Activated naive CD8-positive, alpha-beta T cell treated with anti-CD3 and anti-CD28 coated beads, Interleukin-2, amount 10 ng/mL, durations not matched to agents 7 days and 5 days (primary cell): ENCODE measurements at places on chromosomes 7 and 10. TPM values are rescaled to one million over a fixed set of nuclear protein-coding genes. Genes with fewer than 3 reads are reported as not detected.

GRCh38 chr7:417973-418601 lies 101.6 kb downstream of the PDGFA start:
- no peak for DNase-seq

DNA sequence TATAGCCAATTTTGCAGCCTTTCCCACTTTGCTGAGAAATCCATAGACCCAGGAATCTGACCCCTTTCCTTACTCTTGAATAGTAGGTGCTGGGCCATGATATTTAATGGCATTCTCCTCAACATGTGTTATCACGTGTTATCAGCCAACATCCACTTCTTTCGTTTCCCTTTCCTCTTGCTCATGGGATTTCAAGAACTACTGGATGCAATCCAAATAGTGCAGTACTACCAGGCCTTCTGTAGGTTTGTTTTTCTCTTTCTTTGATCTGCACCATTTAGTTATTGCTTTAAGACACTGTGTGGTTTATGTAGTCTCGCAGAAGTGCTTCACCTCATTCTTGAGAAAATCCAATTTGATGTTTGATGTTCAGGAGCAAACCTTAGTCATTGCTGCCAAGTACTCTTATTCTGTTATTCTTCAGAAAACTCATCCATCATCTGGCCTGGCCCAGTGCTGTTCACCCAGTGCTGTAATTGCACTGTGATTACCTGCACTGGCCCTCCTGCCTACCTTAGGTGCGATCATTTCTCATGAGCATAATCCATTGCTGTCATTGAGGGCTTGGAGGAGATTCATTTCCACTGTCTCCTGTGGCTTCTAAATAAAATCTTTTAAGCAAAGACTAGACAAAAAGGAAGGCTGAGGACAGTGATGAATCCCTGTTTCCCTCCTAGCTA lies 315.3 kb downstream of the BMPER start:
- no peak for DNase-seq

DNA sequence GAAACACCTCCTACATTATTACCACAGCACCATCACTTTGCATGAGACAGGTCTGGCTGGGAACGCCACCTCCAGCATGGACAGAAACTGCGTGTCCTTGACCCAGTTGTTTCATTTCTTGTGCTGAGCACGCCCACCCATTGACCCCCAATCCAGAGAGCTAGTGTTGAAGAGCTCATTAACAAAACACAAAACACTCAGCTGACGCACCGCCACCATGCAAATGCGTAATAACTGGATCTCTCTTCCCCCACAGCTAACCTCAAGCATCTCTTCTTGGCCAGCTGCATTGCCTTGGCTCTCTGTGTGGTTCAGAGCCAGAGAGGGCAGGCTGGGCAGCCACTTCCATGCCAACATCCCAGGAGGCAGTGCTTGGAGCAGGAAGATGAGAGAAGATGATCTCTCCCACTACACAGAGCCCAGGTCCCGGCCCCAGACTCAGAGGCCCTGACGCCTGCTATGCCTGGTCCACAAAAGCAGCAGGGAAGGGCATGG lies 173.5 kb downstream of the PLXNA4 start:
- no peak for DNase-seq

DNA sequence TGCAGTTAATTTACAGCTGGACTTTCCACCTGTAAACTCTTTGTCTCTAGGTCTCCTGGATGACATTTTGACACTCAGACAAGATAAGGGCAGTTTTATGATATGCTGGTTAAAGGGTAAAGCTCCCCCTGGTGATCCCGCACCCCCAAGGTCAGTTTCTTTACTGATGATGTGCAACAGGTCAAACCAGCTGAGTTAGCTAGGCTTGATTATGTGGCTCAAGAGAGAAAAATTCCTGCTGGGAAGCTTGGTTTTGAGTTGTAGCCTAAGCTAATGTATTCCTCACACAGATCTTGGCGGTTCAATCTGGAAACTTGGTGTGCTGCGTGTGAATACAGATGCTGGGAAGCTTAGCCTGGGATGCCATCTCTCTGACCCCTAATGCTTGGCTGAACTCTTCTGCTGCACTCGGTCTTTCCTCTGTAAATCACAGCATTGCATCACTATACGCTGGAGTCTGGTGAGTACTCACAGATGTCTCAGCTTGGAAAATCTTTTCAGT lies 11.4 kb upstream of the AKR1D1 start:
- DNase-seq = no peak

DNA sequence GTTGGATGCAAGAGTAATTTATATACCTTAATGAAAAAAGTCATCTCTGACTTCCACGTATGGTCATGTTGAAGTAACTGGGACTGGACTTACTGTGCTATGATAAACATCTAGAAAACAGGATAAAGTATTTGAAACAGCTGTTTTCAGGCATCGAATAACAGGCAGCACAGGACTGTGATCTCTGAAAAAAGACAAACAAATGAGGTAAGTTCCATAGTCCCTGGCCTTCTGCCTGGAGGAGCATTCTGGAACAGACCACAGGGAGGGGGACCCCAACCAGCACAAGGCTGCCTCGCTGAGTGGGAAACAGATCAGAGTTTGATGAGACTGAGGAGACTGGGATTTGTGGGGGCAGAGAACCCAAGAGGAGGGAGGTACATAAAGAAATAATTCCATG lies 89.1 kb upstream of the HABP2 start:
- DNase-seq = no peak

GRCh38 chr10:99756159-99756558 lies 24.1 kb downstream of the CUTC start:
- DNase-seq = no peak

- no peak for DNase-seq
Measured at GRCh38 chr7:151937286-151937685, 19.0 kb upstream of the GALNTL5 start.

DNA sequence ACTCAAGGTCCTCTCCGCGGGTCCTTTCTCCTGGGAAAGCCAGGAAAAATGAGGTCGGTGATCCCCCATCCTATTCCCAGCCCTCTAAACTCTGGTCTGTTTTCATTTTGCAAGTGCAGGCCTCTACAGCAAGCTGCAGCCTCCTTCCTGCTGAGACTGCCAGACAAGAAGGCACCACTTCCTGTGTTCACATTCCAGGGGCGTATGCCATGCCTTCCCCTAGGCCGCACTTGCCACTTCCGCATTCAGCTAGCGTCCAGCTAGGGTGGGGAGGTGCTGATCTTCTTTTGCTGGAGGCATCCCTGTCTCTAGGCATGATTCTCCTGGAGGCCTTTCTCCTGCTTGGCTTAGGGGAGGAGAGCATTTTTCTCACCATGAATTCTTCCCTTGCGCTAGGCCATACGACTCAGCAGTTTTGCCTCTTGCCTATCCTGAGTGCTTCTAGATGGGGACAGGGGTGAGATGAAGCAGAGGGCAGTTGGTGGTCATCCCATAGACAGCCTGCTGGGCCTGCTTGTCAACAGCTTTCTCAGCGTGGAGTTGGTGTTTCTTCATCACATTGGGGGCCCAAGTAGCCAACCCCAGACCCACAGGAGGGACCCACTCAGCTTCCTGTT lies 328.9 kb downstream of the RPS24 start:
- peak; percentile 52 for DNase-seq

- DNase-seq = no peak
Measured at GRCh38 chr7:19119870-19120486, 2.5 kb upstream of the TWIST1 start.

GRCh38 chr10:5096108-5096507 lies 1.9 kb downstream of the AKR1C3 start:
- DNase-seq = no peak

DNA sequence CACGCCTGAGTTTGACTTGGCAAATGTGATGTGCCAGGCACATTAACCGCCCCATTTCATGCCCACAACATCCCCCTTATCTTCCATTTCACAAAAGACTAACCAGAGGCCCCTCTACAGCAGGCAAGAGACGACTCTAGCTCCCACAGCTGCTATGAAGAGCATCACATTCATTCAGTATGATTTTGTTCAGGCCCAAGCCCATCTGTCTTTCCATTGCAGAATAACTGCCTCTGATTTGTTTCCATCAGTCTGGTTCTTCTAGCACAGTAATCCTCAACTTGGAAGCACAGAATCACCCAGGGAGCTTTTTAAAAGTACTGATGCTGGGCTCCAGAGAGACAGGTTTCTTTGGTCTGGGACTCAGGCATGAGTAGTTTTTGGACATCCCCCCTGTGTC lies 169.7 kb downstream of the NEURL1 start:
- DNase-seq = no peak

DNA sequence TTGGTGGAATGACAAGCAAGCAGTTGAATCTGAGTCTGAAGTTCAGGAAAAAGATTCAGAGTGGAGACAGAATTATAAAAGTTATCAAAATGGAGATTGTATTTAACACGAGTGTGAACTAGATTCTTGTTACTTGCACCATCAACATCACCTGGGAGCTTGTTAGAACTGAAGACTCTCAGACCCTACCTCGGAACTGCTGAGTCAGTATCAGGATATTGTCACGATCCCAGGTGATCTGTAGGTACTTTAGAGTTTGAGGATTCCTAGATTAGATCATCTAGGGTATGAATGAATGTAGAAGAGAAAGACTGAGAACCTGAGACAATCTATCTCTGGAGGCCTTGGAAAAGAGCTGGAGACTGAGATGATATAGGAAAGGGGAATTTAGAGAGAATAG lies 194.1 kb downstream of the CTTNBP2 start:
- DNase-seq = no peak

DNA sequence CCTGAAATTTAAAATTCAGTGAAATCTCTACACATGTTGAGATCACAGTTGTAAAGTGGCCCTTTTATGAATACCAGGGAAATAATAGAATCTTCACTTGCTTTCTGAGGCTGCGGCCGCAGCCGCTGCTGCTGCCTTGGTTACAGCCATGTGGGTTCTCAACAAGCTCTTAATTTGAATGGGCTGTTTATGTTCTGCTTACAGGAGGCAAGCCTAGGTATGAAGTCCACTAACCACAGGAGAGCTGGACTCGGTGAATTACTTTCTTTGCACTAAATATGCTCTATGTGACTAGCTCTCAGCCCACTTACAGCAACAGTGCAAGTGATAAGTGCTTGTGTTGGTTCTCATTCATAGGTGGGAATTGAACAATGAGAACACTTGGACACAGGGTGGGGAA lies 410.8 kb downstream of the SFMBT2 start:
- DNase-seq = no peak

DNA sequence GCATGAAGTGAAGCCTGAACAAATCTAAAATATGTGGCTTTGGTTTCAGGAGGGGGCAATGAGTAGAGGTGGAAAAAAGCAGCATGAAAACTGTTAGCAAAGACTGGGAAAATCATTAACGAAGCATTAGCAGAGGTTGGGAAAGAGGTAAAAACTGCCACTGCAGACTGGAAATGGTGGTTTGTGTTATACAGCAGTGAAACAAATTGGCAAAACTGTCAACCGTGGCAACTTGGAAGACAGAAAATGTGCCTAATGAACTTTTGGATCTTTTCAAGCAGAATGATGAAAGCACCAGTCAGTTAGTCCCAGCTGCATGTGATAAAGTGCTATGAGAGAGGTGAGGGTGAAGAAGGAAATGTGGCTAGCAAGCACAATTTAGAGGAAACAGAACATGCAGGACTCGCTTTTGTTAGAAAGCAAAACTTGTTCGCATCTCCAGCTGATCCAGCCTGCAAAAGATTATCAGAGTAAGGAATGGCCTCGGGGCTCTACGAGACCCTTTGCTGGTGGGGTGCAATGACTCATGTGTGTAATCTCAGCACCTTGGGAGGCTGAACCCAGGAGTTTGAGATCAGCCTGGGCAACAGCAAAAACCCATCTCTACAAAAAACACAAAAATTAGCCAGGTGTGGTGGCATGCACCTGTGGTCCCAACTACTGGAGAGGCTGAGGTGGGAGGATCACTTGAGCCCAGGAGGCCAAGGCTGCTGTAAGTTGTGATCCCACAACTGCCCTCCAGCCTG lies 45.7 kb downstream of the SKIDA1 start:
- no peak for DNase-seq

GRCh38 chr7:83550100-83550499 lies 98.8 kb downstream of the SEMA3E start:
- no peak for DNase-seq

- no peak for DNase-seq
Measured at GRCh38 chr7:103793614-103794013, 195.8 kb downstream of the RELN start.

DNA sequence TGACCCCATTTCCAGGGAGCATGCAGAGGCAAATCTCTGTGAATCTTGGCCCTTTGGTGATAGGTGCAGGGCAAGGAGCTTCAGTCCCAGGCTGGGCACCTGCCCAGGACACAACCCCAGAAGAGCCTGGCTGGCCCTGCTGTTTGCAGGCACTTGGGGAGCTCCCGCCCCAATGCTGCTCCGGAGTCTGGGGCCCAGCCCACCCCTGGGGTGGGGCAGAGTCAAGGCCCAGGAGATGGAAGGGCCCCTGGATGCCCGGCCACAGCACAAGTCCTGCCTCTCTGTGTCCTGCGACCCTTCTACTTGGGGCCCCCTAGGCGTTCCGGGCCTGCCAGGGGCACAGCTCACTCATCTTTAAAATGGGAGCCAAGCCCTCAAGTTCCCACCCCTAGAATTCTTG lies 24.7 kb downstream of the PDGFA start:
- DNase-seq = peak; percentile 24

The ACTL6B gene
- not detected for total RNA-seq

The CAV2 gene
- total RNA-seq = not detected

The ECHDC3 gene
- 1.2 TPM for total RNA-seq
